ENCODE measurements at places on chromosomes 3 and 15.

GRCh38 chr3:119395923-119396358, 67.5 kb downstream of the TMEM39A start:
- DNase-seq, result no peak

DNA sequence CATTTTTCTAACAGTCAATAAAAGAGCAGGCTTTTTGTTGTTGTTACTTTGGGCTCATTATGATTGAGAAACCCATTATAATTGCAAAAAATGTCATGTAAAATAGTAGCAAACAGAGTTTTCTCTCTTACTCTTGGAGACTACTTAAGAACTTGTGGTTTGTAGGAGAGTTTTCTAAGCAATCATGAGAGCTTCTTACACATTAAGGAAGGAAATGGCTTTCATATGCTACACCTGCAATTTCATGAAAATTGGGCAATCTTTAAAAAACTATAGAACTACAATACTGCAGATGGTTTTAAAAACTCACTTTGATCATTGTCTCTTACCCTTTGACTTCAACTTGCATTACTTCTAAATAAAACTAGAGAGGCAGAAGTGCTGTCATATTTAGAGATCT, 701.8 kb downstream of the ZPLD1 start:
- DNase-seq, result no peak

GRCh38 chr3:129315998-129316247, 37.3 kb downstream of the HMCES start:
- DNase-seq, result no peak

GRCh38 chr3:33490641-33491241, 50.5 kb upstream of the UBP1 start:
- DNase-seq, result no peak

GRCh38 chr3:73401059-73401458, 223.7 kb downstream of the PDZRN3 start:
- DNase-seq, result no peak

- DNase-seq, result no peak
These were observed 55.0 kb downstream of the POLR2M start for GRCh38 chr15:57761562-57761961.
